Fibroblast of villous mesenchyme (primary cell): ENCODE measurements at places on chromosomes 3 and 15.

GRCh38 chr3:49466085-49466484, 4.0 kb upstream of the DAG1 start:
- DNase-seq = no peak

DNA sequence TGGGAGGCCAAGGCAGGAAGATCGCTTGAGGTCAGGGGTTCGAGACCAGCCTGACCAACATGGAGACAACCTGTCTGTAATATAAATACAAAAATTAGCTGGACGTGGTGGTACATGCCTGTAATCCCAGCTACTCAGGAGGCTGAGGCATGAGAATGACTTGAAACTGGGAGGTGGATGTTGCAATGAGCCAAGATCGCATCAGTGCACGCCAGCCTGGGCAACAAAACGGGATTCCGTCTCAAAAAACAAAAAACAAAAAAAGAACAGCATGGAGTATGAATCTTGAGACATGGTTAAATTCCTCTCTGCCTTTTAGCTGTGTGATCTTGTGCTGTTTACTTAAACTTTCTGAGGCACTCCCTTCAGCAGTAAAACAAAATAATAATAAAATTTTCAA, 244.9 kb downstream of the FGF12 start:
- no peak for DNase-seq

GRCh38 chr3:38334142-38335055, 12.2 kb upstream of the XYLB start:
- DNase-seq = peak; percentile 37

DNA sequence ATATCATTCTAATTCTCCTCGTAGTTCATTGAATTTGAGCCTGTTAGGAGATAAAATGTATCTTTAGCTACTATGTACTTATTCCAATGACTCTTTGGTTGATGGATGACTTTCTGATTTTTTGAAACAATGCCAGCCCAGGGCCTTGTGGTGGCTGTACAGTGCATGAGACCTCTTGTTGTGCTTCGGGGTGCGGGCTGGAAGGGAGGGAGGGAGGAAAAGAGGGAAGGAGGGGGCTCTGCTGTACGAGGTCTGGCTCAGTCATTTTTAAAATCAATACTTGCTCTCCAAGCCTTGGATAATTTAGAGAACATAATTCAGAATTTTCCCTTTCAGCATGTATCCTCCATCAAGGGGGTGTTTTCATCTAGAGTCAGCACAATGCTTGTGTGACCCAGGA, 399.7 kb upstream of the ONECUT1 start:
- no peak for DNase-seq

DNA sequence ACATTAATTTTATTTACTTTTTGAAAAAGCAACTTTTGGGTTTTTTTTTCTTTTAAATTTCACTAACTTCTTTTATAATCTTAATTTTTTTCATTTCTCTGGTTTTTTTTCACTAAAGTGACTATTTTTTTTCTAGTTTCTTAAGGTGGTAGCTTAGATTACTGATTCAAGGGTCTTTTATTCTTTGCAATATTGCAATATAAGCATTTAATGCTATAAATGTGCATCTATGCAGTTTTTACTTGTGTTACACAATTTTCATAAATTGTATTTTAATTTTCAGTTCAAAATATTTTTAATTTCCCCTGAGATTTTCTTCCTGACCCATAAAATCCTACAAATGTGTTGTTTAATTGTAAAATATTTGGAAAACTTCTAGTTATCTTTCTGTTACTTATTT, 535.8 kb downstream of the GABRG3 start:
- DNase-seq = no peak

DNA sequence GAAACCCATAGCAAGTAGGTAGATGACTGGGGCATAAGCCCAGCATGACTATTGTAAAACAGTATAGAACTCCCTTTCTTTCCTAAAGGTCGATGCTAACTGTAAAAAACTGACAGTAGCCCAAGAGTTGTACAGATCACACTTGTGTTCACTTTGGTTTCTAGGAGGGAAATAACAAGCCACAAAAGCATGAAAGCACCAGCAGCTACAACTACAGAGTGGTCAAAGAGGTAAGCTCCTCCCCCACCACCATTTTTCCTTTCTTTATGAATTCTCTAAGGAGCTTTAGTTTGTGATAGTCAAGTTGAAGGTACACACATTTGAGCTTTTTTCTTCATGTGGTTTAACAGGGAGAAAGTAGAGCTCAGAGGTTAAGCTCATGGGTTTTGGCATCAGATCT, 191.0 kb downstream of the ITPR1 start:
- DNase-seq = no peak

- DNase-seq = peak; percentile 10
Measured at GRCh38 chr3:14329116-14329830, 73.1 kb upstream of the SLC6A6 start.

GRCh38 chr3:185813691-185814215, 11.1 kb downstream of the IGF2BP2 start:
- peak; percentile 84 for DNase-seq

DNA sequence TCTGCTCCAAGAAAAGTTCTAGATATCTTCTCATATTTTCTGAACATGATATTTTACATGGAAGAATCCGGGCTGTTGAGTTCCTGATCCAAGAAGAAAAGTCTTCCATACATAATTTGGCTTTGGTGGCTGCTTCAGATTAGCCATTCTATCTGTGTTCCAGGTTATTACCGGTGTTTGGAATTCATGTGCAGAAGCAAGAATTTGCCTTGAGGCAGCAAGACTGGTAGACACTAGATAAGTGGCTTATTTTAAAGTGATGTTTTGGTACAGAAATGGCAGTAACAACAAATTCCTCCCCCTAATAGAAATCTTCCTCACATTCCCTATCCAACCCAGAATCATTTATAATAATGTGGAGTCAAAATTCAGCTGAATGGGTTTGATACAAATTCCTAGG, 29.2 kb downstream of the MITF start:
- no peak for DNase-seq

DNA sequence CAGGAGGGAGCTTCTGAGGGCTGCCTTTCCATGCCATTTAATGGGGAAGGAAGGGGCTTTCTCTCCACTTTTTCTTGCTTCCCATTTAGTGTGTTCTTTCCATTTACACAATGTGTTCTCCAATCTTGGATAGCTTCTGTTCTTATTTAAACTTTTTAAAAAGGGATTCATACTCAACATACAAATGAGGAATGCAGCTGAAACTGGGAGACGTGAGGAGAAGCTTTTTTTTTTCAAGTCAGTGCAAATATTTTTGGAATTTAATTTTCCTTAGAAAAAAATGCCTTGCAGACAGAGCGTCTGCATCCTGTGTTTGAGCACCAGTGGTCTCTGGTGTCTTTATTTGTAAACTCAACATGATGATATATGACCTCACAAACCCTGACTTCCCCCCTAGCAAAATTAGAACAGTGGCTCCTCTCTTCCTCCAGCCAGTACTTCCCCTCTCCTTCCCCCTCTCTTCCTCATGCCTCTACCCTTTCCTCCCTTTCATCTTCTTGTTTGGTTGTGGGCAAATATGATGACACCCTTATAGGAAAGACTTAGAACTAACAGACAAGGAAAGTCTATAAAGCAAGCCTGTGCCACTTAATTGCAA, 48.1 kb upstream of the PCSK6 start:
- no peak for DNase-seq

- DNase-seq = peak; percentile 29
Measured at GRCh38 chr15:43376017-43376705, 5.3 kb downstream of the TUBGCP4 start.

DNA sequence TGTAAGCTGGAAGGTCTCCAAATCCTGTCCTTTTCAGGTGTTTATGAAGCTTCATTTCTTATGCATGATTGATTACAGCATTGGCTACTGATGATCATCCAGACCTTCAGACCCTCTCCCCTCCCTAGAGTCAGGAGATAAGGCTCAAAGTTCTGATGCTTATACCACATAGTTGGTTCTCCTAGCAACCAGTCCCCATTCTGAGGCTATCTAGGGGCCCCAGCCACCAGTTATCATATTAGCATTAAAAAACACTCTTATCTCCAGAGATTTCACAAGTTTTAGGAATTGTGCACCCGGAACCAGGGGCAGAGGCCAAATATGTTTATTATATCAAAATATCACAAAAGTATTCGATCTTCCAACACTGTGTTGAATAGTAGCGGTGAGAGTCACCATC, 953.1 kb downstream of the FHIT start:
- no peak for DNase-seq

DNA sequence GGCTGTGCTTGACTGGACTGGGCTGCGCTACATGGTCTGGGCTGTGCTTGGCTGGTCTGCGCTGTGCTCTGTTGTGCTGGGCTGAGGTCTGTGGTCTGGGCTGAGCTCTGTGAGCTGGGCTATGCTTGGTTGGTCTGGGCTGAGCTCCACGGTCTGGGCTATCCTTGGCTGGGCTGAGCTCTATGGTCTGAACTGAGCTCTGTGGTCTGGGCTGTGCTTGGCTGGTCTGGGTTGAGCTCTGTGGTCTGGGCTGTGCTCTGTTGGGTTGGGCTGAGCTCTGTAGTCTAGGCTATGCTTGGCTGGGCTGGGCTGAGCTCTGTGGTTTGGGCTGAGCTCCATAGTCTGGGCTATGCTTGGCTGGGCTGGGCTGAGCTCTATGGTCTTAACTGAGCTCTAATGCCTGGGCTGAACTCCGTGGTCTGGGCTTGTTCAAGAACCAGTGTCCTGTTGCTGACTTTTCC, 92.0 kb downstream of the PLXNA1 start:
- peak; percentile 25 for DNase-seq

- DNase-seq = peak; percentile 72
Measured at GRCh38 chr3:107392549-107393165, 15.4 kb downstream of the CCDC54 start.

GRCh38 chr3:123758081-123758564, 126.0 kb downstream of the MYLK start:
- peak; percentile 73 for DNase-seq

DNA sequence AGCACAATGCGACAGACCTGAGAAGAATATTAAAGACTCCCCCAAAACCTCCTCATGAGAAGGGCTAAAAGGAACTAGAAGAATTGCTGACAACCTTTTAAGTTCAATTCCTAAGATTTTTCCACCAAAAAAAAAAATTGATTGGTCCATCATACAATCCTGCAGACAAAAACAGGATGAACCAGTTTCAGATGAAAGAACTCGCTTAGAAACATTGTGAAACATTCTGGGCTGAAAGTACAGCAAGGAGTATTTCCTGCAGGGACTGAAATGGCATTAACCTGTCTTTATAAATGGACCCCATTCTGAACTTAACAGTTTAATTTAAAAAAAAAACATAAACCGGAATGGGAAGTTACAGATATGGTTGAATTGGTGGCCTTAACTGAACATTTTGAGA, 96.0 kb upstream of the FAM174B start:
- DNase-seq = no peak

DNA sequence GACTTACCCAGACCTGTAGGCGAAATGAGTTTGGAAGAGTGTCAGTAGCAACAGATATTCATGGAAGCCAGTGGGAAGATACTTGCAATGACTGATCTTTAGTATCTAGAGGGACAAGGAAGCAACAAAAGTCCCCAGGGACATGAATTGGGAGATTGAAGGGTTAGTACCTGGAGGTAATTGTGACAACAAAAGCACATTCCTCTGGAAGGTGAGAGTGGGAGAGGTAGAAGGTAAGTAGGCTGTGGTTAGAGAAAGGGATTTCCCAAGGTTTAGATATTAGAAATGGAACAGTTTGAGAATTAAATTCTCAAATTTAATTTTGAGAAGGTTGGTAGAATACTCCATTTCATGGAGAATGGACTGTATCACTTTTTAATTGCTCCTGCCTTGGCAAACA, 191.4 kb downstream of the AKAP13 start:
- DNase-seq = no peak

GRCh38 chr3:146065573-146066006, 95.4 kb downstream of the PLOD2 start:
- peak; percentile 84 for DNase-seq

DNA sequence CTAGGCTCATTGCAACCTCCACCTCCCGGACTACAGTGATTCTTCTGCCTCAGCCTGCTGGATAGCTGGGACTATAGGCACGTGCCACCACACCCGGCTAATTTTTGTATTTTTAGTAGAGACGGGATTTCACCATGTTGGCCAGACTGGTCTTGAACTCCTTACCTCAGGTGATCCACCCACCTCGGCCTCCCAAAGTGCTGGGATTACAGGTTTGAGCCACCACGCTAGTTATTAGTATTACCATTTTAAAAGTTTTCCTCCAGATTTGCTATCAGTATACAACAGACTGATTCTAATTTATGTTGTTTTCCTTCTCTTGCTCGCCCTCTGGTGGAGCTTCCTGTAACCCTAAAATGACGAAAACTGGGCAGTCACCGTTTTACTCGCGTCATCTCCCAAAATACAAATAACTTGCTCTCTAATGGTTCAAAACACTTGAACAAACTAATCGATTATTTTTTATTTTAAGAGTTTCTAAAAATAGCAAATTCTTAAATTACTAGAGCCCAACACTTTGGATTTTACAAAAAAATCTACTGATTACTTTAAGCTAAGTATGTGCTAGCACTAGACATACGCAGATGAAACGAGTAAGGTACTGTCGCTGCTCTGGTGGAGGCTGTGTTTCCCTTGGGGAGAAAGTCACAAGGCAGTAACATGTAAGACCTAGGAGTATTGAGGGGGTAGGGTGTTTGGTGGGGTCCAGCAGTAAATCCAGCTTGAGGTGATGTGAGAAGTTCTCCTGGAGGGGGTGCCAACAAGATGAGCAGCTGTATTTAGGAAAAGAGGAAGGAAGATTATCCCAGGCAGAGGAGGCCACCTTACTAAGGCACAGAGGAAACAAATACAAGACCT, 203.3 kb downstream of the MBNL1 start:
- DNase-seq = peak; percentile 74

DNA sequence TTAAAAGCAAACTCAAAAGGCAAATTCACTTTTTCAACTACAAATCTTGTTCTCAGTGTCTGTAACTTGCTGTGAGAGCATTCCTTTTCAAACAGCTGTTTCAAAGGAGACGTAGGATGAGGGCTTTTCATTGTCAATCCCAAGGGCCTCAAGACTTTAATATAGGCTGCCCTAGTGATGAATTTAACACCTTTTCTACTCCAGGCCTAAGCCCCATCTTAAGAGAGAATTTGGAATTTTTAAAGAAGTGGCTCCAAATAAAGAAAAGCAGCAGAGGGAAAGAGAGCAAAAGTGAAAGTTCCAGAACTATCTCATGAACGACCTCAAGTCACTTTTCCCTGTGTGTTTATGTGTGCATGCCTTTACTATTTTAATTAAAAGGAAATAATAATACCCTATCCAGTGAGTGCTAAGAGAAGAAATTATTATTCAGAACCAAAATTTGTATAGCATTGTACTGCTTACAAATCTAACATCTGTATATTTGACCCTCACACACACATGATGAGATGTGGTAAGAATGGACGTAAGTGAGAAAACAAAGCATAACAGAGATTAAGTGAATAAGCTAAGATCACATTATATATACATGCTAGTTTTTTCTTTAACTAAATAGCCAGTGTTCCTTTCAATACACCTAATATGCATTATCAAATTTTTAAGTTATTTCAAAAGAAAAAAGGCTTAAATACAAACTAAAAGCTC, 196.4 kb downstream of the VGLL3 start:
- DNase-seq = peak; percentile 47

GRCh38 chr15:35309886-35310285, 224.8 kb upstream of the NANOGP8 start:
- DNase-seq = no peak

GRCh38 chr3:43215663-43216275, 70.6 kb upstream of the SNRK start:
- DNase-seq = no peak
